ENCODE measurements at places on chromosomes 7 and 10.
A peak's percentile ranks its signal among the peaks of the same experiment; 100 is the strongest.

GRCh38 chr7:99863847-99864440 lies 12.9 kb downstream of the OR2AE1 start:
- H3K4me1 ChIP-seq = no peaks in the 10 kb centered on the region
- H3K27ac ChIP-seq = no peak overlapping the region
- DNase-seq = no peak
- H3K27me3 ChIP-seq = peaks cover 8% of the 10 kb centered on the region
- H3K36me3 ChIP-seq = peaks cover 10% of the 10 kb centered on the region

DNA sequence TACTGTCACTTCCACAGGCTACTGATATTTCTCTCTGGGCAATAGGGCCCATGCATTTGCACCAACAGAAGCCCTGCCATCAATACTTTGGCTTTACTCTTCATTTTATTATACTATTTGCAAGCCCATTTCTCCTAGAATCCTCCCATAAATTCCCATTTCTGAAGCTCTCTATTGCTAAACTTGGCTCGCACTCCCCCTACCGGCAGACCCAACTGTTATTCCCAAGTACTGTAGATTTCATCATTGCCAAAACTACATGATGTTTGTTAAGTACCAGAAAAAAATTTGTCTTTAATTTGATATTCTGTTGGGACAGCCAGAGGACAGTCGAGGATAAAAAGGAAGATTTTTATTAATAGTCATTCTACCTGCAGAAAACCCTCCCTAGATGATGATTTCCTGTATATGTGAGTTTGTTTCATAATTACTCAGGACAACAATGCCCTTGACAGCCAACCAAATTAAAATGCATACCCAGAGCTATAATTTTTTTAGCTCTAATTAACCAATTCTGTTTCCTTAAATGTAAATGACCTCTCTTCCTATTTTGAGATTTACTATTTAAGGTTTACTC lies 298.6 kb downstream of the REEP3 start:
- no peaks in the 10 kb centered on the region for H3K36me3 ChIP-seq
- H3K4me1 ChIP-seq = no peaks in the 10 kb centered on the region
- H3K27me3 ChIP-seq = peaks cover 22% of the 10 kb centered on the region
- no peak overlapping the region for H3K27ac ChIP-seq
- no peak overlapping the region for H3K4me3 ChIP-seq
- no peak for DNase-seq

DNA sequence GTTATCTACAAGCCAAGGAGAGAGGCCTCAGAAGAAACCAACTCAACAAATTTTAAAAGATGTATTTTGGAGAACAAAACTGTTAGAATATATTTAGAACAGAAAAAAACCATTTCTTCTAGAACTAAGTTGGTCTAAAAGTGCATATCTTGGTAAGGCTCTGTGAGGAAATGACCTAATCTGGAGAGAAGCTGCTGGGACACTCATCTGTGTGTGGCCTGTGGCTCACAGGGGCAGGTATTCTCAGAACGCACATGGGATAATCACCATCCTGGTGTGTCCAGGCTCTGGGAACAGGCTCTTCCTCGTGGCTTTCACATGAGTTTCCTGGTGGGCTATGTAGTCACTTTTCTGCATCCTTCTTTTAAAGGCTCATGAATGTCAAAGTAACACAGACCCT lies 38.1 kb upstream of the PRSS1 start:
- DNase-seq = no peak
- H3K4me3 ChIP-seq = peak overlapping the region; percentile 93
- no peaks in the 10 kb centered on the region for H3K36me3 ChIP-seq
- H3K4me1 ChIP-seq = peaks cover 7% of the 10 kb centered on the region
- no peaks in the 10 kb centered on the region for H3K27me3 ChIP-seq

- H3K36me3 ChIP-seq = peaks cover 2% of the 10 kb centered on the region
- DNase-seq = no peak
- no peak overlapping the region for H3K27ac ChIP-seq
- peaks cover 10% of the 10 kb centered on the region for H3K4me1 ChIP-seq
Measured at GRCh38 chr10:3564346-3565002, 220.5 kb downstream of the KLF6 start.

- DNase-seq = peak; percentile 5
- H3K27ac ChIP-seq = no peak overlapping the region
- H3K27me3 ChIP-seq = no peaks in the 10 kb centered on the region
- H3K4me1 ChIP-seq = peaks cover 10% of the 10 kb centered on the region
Measured at GRCh38 chr7:14446829-14447228, 455.7 kb downstream of the DGKB start.

DNA sequence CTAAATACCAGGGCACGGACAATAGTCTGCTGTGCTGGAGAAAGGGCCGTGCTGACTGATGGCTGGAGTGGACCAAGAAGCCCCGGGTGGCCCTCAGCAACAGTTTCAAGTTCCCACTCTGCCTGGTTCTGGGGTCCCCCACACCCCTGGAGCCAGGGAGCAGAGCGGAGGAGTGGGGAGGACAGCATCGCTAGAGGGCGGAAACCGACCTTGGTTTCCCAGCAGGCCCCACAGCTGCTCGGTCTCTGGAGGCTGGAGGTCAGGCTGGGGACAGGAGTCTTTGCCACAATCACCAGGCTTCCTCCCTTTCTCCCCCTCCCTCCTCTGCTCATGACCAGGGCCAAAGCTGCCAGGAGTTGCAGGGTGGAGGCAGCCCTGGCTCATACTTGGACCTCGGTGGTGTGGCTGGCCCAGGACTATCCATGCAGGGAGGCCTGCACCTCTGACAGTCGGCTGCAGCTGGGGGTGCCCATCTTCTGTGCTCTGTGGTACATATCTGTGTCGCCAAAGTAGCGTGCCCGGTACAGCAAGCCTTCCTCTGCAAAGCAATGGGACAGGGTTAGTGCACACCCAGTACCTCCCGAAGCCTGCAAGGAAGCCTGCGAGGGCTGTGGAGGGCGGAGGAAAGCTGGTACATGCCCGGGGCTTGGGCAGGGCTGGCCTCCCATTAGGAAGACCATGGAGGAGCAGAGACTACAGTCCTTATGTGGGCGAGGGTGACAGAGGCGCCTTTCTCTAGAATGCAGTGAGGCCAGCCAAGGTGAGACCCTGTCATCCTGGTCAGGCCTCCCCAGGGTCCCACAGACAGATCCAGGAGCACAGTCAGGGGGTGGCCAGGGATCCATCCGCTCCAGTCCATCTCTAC lies 19.1 kb downstream of the DNAJB12 start:
- peak overlapping the region; percentile 36 for H3K4me3 ChIP-seq
- no peak for DNase-seq
- no peaks in the 10 kb centered on the region for H3K27me3 ChIP-seq

All from naive thymus-derived CD8-positive, alpha-beta T cell (primary cell).